ENCODE measurements at places on chromosomes 11 and 22. TPM values are rescaled to one million over a fixed set of nuclear protein-coding genes. Genes with fewer than 3 reads are reported as not detected.

HSD17B12 gene
- total RNA-seq, result 78.0 TPM

MYBPC3 gene
- 0.10 TPM for total RNA-seq

GALNT18 gene
- 19.0 TPM for total RNA-seq

SLC22A12 gene
- not detected for total RNA-seq

C11orf86 gene
- 43.6 TPM for total RNA-seq

PGR gene
- not detected for total RNA-seq

RASGRP2 gene
- 1.1 TPM for total RNA-seq

Measured in A549 treated with DMSO at 1 μM for 4 hours (cell line).